ENCODE measurements at places on chromosomes 3 and 15. TPM values are rescaled to one million over a fixed set of nuclear protein-coding genes. Genes with fewer than 3 reads are reported as not detected.

GRCh38 chr3:41260063-41260450 lies 60.8 kb downstream of the CTNNB1 start:
- DNase-seq: no peak

DNA sequence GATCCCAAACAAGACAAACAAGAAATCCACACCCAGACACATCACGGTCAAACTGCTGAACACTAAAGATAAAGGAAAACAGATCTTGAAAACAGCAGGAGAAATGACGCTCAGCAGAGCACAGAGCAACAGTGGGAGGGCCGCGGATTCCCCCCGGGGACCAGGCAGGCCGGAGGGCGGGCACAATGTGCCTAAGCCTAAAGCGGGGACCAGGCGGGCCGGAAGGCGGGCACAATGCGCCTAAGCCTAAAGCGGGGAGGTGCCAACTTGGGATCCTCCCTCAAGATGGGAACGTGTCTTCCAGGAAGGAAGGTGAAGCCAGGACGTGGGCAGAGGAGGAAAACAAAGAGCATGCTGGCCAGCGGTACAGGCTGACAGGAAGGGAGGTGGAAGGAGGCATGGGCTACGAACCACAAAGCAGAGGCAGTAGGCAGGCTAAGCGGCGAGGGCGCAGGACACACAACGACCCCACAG lies 31.1 kb downstream of the CYFIP1 start:
- no peak for DNase-seq

DNA sequence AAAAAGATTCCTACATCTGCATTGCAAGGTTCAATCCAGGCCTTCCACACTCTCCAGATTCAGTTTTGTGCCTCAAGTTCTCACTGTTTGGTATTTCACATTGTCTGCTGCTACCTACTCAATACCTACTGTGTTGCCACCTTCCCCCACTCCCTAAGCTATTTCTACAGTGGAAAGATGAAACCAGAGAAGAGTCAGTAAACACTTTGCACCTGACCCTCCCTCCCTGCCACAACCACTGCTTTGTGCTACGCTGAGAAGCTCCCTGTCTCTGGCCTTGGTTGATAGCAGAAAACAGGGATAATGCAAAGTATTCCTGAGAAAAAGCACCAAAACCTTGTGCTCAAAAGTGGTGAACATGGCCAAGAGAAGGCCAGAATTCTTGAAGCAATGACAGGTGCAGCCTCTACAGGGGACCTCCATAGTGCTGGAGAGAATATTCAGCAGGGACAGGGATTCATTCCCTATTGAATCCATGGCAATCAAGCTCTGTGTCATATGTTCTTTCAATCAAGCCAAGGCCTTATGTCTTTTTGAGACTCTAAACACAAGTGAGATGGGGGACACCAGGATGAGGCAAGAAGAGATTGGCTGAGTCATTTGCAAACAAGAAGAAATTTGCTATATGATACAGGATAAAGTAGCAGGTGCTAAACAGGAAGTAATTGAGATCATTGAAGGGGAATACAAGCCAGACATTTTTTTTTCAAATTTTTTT lies 83.5 kb upstream of the LIPC start:
- no peak for DNase-seq

GRCh38 chr15:68987120-68987519 lies 27.4 kb upstream of the NOX5 start:
- DNase-seq: no peak

DNA sequence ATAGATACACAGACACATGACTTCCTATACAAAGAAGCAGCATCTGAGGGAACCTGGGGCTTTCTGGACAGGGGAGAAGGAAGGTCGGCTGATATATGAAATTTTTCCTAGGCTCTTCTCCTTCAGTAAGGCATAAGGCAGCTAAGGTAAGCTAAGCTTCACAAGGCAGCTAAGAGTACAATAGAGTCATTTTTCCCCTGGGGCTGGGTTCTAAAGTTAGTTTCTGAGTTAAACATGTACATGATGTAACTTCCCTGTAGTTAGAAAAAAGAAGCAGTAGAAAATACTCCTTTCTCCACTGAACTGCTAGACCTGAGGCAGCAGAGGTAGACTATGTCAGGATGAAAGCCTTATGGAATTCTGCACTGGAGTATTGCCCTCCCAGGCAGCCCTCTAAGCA lies 109.6 kb downstream of the PLD1 start:
- DNase-seq: no peak

DNA sequence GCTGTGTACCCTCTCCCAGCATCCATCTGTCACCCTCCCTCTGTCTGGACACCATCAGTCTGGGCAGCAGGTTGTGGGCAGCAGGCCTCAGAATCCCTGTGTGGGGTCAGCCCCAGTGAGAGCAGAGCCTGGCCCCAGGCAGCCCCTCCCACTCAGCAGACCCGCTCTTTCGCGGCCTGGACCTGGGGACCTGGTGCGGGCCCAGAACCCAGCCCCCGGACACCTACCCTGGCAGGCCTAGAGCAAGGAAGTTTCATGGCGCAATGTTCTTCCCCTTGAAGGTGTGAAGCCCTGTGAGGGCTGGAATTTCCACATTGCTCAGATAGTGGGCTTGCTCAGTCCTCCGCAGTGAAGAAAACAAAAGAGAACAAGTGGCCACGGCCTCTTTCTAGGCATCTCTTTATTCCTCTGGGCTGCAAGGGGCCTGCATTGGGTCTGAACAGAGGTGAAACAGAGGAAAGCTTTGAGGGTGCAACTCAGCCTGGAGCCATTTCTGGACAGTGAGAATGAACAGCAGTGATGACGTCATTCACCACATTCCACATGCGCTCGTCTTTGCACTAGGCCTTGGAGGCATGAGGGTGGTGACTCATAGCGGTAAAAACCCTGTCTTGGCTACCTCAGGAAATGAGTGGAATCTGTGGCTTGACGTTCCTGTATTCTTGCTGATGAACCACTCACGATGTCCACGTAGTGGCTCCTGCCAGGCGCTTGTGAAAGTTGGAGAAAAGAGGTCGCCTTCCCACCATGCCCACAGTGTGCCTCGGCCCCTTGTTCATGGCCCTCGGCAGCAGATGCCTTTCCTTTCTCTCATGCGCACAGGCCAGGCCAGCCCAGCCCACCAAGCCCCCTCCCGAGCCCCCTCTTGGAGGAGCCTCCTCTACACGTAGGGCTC lies 66.1 kb downstream of the SLC30A4 start:
- DNase-seq: peak; percentile 64

GRCh38 chr15:68994149-68994548 lies 20.3 kb upstream of the NOX5 start:
- DNase-seq: no peak

DNA sequence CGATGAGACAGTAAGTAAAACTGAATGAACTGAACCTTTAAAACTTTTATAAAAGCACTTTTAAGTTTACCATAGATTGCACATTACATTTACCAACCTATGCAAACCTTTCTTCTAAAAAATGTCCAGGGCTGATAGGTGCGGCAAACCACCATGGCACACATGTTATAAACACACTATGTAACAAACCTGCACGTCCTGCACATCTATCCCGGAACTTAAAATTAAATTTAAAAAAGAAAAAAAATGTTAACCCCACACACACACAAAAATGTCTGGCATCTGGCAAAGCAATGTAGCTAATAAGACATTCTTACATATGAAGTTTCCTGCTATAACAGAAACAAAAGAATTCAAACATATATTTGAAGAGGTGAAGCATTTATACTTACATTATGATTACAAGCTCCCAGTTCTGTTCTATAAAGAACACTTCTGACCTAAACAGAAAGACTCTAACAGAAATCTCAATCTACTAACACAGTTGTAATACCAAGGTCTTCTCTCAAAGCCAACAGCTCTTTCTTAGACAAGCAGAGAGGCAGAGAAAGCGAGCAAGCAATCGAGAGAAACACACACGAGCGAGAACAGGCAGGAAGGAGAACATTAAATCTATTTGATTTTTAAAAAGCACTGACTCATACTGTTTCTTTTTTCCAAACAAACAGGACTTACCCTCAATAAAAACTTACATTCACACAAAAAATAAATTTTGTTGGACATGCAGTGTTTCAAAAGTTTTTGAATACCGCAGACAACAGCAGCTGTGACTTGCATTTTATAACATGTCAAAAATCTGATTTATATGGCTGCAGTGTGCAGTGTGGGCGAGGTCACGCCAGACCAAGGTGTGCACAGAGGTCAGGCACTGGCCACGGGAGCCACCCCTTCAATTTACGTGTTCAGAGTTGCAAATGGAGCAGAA lies at the start of gene NRG4:
NRG4 (minus strand) TSS at position 798 of the 925 bp plus-strand sequence. CDS start 1,194 bp downstream, outside the sequence.
- no peak for DNase-seq

GRCh38 chr15:34341381-34342212 lies 1.3 kb downstream of the NOP10 start:
- no peak for DNase-seq

GRCh38 chr15:82833362-82833682 lies 23.9 kb downstream of the WHAMM start:
- DNase-seq: no peak

GRCh38 chr3:46867550-46867898 lies 4.3 kb upstream of the MYL3 start:
- DNase-seq: peak; percentile 84

GRCh38 chr3:56459719-56460118 lies 8.5 kb downstream of the ERC2 start:
- DNase-seq: no peak

DNA sequence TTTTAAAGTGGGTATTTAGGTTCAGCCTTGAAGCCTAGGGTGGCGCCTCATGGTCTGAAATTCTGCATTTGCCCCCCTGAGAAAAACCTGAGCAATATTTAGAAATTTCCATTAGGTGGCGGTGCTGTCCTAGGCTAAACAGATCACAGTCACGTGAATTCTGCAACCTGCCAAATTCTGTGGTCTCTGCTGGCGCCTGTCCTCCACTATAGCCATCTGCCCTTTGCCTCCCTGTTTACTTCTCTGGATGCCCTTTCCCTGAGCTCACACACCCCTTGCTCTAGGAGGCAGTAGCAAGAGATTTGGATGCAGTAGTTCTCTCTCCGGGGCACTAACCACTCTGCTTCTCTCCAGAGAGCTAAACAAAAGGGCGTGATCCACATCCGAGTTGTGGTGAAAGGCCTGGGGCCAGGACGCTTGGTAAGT lies 9.1 kb downstream of the MRPS11 start:
- no peak for DNase-seq

- no peak for DNase-seq
Measured at GRCh38 chr3:68681766-68682165, 250.6 kb downstream of the TAFA4 start.

FBXL2 gene
- 17.8 TPM for total RNA-seq

ARIH2 gene
- 123 TPM for total RNA-seq

XCR1 gene
- total RNA-seq: 0.70 TPM

AGBL1 gene
- total RNA-seq: not detected
